Stimulated activated CD8-positive, alpha-beta memory T cell treated with anti-CD3 and anti-CD28 coated beads, Interleukin-7, amount 100 ng/mL, for 24 hours (primary cell): ENCODE measurements at places on chromosomes 4 and X.

DNA sequence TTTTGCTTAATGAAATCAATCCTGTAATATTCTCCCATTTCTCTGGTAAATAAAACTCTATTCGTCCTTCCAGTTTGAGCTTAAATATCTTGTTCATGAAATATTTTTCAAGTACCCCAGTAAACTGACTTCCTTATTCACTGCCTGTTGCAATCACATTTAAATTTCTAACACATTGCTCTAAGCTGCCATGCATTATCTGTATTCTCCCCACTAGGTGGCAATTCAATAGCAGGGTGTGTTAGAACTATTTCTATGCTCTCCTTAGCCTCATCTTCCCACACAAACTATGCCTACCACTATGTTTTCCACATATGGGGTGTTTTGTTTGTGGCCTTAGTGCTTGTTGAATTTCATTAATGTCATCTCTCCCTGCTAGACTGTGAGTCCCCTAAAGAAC, 377.1 kb upstream of the HS3ST1 start:
- DNase-seq: no peak

DNA sequence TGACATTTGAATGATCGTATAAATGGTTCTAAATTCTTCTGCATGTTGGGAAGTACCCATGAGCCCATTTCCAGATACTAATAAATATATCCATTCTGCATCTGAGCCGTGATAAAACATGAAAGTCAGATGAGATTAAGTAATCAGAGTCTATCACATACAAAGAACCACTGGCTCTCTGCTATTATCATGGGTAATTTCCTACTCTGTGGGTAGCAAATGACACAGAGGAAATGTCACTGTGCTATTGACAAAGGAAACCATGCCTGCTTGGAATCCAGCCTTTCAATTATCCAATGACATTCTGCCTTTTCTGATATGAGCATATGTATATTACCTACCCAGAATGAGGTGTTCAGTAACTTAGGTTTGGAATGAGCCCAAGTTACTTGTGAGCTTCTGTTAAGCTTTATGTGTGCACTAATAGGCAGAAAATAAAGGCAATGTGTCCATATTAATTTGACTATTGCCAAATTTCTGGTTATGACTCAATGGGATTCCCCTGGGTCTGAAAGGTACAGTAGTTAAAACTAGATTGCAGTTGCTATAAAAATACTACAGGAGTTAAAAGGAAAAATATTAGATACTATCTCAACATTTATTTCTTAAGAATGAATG, 238.7 kb upstream of the KCNIP4 start:
- DNase-seq: no peak

DNA sequence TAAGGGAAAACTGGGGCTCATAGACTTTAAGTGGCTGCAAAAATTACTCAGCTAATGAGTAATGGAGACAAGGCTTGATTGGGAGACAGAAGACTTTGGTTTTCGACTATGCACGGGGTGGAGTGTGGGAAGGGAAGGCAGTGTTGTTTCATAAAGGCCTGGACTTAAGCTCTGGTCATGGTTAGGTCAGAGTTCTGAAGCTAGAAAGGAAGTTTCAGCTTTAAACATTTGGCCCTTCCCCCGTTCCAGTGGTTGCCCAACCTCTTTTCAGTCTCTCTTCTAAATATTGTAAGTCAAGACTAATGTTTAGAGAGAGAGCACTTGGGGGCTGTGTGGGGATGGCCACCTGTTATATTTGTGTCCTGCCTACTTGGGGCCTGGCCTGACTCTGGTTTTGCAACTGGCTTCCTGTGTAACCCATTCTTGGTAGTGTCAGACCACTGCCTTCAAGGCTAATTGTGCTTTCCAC, 21.0 kb downstream of the MSN start:
- DNase-seq: no peak

DNA sequence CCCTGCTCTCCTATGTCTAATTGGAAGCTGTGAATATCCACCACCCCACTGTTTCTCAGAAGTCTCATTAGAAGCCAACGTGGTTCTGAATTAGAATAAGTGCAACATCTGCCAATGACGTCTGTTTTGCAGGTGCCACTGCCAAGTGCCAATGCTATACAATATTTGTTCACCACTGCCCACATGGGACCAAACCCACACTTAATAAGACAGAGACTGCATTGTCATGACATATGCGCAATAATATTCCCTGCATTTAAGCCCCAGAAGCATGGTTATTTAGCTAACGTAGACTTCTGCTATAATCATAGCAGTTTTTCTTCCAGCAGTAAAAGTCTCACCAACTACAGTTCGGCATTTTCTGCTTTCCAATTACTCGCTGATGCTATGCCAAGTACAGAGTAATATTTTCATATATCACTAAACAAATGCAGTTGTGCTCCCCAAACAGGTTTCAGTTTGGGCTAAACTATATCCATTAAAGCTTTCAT, 262.5 kb upstream of the PCDH18 start:
- DNase-seq: no peak

DNA sequence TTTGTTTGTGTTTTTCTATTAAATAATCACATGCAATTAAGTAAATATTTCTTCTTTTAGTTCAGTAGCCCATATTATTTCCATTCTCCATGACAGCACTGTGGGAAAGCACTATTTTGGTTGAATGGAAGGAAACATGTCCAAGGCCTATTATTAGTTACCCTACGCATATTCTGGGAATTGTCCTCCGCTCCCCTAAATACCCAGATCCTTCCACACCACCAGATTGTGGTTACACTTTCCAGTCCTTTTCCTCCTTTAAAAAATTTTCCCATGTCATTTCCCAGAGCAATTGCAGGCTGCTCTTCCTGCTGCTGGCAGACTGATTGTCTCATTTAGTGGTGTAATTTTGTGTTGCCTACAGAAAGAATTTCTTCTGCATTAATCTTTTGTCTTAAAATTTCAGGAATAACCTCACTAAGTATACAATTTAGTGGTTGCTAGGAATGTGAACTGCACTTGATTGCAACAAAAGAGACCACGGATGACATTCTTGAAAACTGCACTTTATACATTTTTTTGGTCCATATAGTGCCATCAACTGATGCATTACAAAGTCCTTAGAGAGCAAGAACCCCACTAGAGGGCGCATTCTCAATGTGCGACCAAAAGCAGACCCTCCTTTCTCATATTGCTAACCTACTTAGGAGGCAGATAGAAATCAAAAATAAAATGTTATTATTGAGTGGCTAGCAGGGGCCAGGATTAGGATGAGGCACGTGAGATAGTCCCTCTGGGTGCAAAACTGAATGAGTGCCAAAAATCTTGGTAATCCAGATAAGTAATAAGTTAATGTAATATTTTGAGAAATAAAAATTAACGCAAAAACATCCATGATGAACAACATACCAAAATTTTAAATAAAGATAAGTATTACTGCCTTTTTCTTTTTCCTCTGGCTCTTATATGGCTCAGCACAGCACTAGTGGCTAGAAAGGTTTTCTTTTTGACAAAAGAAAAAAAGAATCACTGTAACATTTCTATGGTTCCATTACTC, 98.8 kb upstream of the IQCM start:
- DNase-seq: no peak

DNA sequence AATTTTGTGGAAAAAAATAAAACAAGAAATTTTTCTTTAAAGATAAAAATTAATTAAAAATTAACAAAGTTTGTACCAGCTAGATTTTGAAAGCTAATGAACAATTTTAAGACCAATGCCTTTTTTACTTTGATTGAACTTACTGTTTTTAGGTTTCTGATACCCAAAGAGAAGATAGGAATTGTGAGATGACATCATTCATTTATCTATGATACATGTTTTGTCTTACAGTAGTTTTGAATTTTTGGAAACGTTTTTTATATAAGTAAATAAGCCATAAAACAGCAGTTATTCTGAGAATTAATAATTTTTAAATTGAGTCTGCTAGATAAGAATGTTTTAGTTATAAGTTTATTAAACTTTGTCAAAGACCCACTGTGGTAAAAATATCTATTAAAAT, 65.0 kb upstream of the GPR174 start:
- no peak for DNase-seq

GRCh38 chrX:10450229-10450958, 170.0 kb downstream of the MID1 start:
- no peak for DNase-seq

GRCh38 chrX:103404231-103405008, 28.1 kb downstream of the BEX3 start:
- no peak for DNase-seq

GRCh38 chr4:83240379-83240875, 44.2 kb downstream of the COQ2 start:
- no peak for DNase-seq

DNA sequence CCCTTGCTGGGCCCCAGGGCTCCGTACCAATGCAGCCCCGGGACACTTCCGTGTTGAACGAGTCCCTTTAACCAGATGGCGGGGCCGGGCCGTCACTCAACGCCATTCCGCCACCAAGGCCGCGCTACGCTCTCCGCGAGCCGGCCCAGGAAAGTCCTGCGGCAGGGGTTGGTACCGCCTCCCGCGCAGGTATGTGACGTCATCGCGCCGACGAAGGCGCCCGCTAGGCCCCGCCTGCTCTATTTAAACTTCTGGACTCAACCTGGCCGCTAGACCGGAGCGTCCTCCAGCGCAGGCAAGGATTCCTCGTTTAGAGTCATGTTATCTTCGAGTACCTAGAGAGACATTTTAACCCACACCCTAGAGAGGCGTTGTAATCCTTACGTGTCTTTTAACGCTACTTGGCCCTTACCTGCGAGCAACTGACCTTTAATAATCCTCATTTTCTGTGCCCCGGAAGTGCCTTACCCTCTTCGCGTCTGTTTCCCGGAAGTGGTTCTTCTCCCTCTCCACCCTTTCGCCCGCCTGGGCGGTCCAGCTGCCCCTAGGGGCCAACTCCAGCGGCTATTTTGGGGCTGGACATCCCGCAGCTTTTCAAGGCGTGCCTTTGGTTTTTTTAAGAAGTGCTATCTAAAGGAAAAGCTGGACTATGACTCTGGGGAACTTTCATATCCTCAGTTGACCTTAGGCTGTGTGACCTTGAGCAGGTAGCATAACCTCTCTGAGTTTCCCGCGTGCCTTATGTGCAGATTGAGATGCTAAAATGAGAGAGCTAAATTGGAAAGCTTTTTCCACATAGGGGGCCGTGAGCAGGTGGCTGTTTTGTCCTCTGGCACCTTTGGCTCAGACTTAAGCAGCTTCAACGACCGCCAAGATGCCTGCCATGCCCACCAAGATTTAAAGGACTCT, at the start of gene PNPLA4:
Gene PNPLA4, minus strand, starts transcription at position 155 of the 909 bp plus-strand sequence. CDS start 1,294 bp downstream, outside the sequence.
- peak; percentile 63 for DNase-seq

GRCh38 chrX:40539214-40540142, 41.3 kb upstream of the ATP6AP2 start:
- DNase-seq: peak; percentile 21

DNA sequence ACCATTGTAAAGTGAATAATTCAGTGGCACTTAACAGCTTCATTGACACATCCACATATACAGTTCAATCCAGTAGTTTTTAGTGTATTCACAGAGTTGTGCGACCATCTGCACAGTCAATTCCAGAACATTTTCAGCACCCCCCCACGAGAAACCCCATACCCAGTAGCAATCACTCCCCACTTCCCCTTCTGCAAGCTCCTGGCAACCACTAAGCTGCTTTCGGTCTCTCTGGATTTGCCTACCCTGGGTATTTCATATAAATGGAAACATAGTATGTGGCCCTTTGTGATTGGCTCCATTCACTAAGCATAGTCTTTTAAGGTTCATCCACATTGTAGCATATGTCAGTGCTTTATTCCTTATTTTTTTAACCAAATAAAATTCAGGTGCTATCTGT, 10.0 kb downstream of the MSL3 start:
- no peak for DNase-seq

- DNase-seq: no peak
These were observed 8.5 kb downstream of the TIFA start for GRCh38 chr4:112277220-112277619.

DNA sequence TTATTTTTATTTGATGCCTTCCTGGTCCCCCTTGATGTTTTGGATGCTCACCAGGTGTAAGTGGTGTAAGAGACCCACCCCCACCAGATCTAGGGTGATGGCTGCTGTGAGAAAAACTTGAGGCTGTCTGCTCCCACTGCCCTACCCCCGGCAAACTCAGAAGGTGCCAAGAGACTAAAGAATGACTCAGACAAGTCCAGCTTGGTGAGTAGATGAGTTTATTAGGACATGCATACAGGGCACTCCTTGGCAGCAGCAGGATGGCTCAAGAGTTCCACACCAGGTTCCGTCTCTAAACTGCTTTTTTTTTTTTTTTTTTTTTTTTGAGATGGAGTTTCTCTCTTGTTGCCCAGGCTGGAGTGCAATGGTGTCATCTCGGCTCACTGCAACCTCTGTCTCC, 84.0 kb upstream of the HPF1 start:
- DNase-seq: no peak

DNA sequence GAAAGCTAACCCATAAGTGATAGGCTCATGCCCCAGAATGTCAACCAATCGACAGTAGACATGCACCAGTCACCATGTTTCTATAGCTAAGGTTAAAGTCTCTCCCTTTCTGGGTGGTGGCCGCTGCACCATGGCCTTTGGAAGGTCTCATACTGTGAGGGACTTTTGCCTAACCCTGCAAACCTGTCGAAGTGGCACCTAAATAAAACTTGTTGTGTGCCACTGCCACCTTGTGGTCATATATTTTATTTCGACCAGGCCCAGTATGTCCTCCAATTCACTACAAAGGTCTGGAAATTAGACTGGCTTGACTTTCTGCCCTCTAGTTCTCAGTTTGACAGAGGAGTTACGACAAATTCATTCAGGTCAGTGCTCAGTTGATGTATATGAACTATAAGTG, 163.1 kb downstream of the SMARCA1 start:
- DNase-seq: no peak

DNA sequence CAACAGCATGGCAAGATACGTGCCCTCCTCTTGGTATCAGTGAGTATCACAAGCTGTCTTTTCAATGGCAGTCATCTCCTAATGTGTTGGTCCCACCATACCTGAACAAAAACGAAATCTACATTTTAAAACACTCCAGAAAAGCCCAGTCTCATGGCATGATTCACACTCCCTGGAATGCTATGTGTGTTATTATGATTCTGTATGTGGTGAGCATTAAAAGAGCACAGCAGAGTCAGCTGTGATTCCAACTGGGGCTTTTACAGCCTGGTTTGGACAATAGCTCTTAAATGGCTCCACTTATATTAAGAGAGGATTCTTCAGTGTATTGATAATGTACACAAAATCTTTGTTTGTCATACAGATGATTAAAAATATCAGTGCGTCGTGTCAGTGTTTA, 274.1 kb upstream of the GK2 start:
- no peak for DNase-seq

- DNase-seq: no peak
These were observed 14.5 kb downstream of the SHISA3 start for GRCh38 chr4:42411803-42412202.

DNA sequence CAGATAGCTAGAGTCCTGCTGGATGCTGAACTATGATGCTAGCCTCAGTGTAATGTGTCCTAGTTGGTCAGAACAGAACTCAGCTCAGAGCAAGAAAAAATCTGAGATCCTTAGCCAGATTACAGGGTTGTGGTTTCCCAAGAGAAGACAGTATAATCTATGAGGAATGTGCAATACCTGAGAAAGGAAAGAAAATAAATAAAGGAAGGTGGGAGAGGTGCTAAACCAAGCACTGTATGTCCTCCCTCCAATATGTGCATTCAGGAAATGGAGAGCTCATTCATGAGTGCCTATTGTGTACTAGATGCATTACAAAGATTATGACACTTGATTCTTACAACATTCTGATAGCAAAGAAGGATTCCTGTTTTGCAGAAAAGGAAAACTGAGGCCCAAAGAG, 7.5 kb downstream of the USP26 start:
- DNase-seq: no peak

GRCh38 chr4:156293657-156294297, 340.1 kb upstream of the CTSO start:
- no peak for DNase-seq

- DNase-seq: no peak
These were observed 131.0 kb downstream of the DCLK2 start for GRCh38 chr4:150209140-150209829.

GRCh38 chrX:68238568-68238967, 194.7 kb downstream of the OPHN1 start:
- no peak for DNase-seq
